ENCODE measurements at places on chromosomes 16 and 17. TPM values are rescaled to one million over a fixed set of nuclear protein-coding genes. Genes with fewer than 3 reads are reported as not detected.

GRCh38 chr17:51820252-51820651 is 338.3 kb downstream of the CA10 start:
- DNase-seq, result no peak
- H3K27me3 ChIP-seq, result no peaks in the 10 kb centered on the region
- H3K27ac ChIP-seq, result no peak overlapping the region

DNA sequence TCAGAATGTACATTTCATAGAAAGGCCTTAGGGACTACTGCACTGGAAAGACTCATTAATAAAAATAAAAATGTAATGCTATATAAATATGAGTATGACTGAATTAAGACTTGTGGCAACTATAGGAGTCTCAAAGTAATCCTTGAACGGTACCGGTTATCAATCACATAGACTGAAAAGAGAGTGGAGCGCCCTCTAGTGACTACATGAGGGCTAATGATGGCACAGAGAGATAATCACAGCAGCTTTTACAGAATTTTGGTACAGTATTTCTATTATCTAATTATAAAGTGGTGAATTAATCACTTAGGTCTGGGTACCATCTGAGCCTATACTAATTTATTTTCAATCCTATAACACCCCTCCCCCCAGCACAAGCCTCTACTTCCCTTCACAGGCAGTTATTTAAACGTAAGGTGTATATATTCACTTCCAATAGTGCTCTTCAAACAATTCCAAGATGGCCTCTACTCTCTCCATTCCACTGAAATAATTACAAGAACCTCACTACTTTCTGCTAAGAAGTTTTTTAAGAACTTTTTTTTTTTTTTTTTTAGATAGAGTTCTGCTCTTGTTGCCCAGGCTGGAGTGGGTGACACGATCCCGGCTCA is 40.7 kb upstream of the ANKFY1 start:
- peaks cover 16% of the 10 kb centered on the region for H3K4me1 ChIP-seq
- peaks cover 11% of the 10 kb centered on the region for H3K36me3 ChIP-seq
- no peak overlapping the region for H3K4me3 ChIP-seq
- no peak overlapping the region for H3K27ac ChIP-seq
- H3K27me3 ChIP-seq, result no peaks in the 10 kb centered on the region

The EFCAB5 gene
- total RNA-seq, result 0.84 TPM

DNA sequence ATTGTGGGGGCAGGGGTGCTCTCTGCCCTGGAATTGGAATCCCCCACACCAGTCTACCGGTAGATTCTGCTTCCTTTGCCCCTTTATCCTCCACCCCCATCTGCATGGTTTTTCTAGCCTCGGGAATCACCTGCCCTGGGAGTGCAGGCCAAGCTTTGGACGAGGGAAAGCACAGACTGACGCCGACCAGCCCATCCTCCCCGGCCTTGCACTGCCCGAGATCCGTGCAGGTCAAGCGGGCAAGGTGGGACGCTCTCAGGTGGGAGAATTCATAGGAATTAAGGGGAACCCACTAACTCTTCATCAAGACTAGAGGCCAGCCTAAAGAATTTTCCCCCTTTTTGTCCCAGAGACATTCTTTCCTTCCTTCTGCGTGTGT is 9.9 kb upstream of the HOXB13 start:
- no peaks in the 10 kb centered on the region for H3K4me1 ChIP-seq
- no peak overlapping the region for H3K27ac ChIP-seq
- no peaks in the 10 kb centered on the region for H3K36me3 ChIP-seq

- H3K4me3 ChIP-seq, result no peak overlapping the region
- H3K36me3 ChIP-seq, result peaks cover 41% of the 10 kb centered on the region
- DNase-seq, result no peak
- H3K27me3 ChIP-seq, result no peaks in the 10 kb centered on the region
Observed at GRCh38 chr17:18246880-18247612, 11.5 kb downstream of the FLII start.

The TTLL6 gene
- total RNA-seq, result not detected

GRCh38 chr17:7478276-7479212 is 887 bp downstream of the ZBTB4 start:
- peak overlapping the region; percentile 69 for H3K4me3 ChIP-seq
- H3K27me3 ChIP-seq, result no peaks in the 10 kb centered on the region
- DNase-seq, result peak; percentile 72

GRCh38 chr16:86436466-86437185 is 73.7 kb upstream of the FOXF1 start:
- H3K36me3 ChIP-seq, result no peaks in the 10 kb centered on the region
- no peaks in the 10 kb centered on the region for H3K4me1 ChIP-seq
- no peaks in the 10 kb centered on the region for H3K27me3 ChIP-seq

Measured in CD8-positive, alpha-beta memory T cell (primary cell).